ENCODE measurements at places on chromosomes 3 and 15. TPM values are rescaled to one million over a fixed set of nuclear protein-coding genes. Genes with fewer than 3 reads are reported as not detected.

CKMT1B gene
- 0.54 TPM for total RNA-seq

SPATA12 gene
- total RNA-seq: not detected

GRAMD2A gene
- total RNA-seq: 116 TPM

POMGNT2 gene
- total RNA-seq: 4.6 TPM

PLEKHO2 gene
- total RNA-seq: 22.3 TPM

SGO1 gene
- total RNA-seq: 2.0 TPM
